ENCODE measurements at places on chromosomes 2 and 18.

- DNase-seq = no peak
These were observed 431.3 kb downstream of the TSN start for GRCh38 chr2:122186761-122187222.

DNA sequence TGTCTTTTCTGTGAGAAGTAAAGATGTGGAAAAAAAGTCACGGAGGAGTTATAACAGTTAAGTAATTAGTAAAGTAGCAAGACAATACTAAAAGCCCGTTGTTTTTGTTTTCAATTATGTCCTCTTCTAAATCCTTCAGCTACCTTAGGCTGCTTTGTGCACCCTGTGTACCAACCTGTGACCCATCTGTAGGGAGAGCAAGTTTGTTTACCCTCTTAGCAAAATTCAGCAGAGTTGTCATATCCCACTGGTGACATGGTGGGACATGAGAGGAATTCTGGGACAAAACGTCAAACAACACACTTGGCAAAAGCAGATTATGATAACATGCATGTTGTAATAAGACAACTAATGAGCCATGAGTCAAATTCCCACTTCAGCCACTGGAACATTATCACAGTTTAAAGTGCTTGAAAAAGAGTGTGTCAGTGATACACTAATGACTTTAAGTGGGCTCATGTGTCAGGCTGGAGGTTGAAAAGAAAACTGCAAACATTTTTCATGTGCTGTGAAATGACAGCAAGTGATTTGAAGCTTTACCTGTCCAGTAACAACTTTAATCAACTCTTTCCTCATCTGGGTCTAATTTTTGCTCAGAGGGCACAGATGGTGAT is 392.8 kb upstream of the ACVR2A start:
- no peak for DNase-seq

GRCh38 chr2:118430510-118431164 is 342.4 kb downstream of the INSIG2 start:
- no peak for DNase-seq

DNA sequence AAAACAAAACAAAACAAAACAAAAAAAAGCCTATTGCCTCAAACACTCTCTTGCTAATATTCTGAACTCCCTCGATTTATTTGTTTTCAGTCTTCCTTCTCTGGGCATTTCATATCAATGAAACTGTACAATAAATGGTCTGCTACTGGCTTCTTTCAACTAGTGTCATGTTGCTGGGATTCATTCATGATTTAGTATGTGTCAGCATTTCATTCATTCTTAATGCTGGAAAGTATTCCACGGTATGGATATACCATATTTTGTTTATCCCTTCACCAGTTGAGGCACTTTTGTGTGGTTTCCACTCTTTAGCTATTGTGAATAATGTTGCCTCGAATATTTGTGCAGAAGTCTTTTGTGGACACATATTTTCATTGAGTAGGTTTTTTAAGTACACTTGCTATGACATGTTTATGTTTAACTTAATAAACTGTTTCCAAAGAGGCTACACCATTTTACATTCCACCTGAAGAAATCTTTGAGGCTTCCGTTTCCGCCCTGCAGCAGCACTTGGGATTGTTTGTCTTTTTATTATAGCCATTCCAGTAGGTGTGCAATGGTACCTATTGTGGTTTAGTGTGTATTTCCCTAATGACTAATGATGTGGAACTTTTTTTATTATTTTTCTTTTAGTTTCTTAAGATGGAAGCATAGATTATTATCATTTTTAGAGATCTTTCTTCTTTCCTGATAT is 543.6 kb upstream of the SOX11 start:
- DNase-seq = no peak

DNA sequence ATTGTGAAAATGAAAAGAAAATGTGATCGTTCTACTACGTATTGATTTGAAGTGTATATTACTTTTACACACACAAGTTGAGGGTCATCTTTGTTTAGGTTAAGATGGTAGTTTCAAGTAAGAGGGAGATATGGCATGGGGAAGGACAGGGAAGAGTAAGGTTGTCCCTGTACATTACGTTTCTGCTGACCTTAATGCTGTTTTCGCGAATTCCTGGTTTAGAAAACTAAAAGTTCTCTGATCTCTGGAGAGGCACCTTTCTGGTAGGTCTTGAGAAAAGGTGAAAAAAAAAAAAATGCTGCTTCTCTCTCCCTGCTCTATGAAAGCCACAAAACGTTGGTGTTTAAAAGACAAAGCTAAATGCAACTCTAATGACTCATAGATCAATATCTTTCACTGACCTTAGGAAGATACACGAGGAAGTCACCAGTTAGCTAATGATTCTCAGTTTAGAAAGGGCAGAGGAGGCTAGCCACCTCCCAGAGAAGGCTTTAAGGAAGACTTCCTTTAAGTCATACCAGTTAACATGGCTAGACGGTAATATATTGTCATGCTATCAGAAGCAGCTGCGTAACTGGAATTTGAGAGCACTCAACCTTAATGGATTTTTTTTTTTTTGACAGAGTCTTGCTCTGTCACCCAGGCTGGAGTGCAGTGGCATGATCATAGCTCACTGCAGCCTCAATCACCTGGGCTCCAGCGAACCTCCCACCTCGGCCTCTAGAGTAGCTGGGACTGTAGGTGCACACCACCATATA is 13.2 kb downstream of the TXNDC2 start:
- no peak for DNase-seq

GRCh38 chr2:221318376-221319130 is 253.6 kb downstream of the EPHA4 start:
- DNase-seq = no peak

DNA sequence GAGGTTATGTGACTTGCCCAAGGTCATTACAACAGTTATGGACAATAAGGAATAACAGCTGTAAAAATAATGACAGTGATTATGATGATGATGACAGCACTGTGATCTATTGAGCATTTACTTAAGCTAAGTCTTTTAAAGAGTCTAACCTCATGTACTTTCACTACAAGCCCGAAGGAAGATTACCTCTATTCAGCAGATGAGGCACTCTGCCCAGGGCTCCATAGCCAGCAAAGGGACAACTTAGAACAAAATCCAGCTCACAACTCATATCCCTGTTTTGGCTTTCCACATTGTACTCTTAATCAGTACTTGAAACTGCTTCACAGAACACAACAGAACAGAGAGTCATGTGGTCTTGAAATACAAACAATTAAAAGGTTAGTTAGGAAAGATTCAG is 290.2 kb downstream of the ZNF385B start:
- no peak for DNase-seq

GRCh38 chr2:84999553-84999955 is 28.6 kb downstream of the KCMF1 start:
- no peak for DNase-seq

DNA sequence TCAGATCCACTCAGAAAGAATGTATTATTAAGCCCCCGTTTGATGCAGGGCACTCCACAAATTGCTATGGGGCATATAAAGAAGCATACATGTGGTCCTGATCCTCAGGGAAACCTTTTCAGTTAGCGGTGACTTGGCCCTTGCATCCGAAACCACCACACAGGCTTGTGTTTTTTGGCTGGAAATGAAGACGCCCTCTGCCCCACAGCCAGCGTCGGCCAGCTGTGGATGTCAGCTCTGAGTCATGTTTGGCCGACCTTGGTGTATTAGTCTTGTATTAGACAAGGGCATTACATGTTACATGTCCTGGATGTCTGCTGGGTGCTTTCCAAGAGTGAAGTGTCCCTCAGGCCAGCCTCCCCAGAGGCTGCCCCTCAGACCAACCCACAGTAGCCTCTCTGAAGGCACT is 107.6 kb upstream of the MAP3K20 start:
- no peak for DNase-seq

DNA sequence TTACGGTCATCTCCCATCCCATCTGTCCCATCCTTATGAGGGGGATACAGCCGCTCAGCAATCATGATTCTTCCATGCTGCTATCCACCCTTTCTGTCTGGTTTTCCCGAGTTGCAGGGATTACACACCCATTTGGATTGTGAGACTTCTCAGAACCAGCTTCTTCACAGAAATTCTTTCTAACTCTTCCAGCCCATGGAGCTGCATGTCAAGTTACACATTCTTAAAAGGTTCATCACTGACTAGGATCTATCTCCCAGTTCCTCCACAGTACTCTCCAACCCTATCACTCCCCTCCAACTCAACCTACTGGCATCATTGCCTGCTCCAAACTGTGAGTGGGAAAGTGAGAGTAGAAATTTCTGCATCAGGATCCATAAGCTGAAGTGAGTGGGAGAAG is 558.2 kb upstream of the TNP1 start:
- no peak for DNase-seq

- DNase-seq = no peak
These were observed 511.1 kb upstream of the ID2 start for GRCh38 chr2:8170552-8171327.

DNA sequence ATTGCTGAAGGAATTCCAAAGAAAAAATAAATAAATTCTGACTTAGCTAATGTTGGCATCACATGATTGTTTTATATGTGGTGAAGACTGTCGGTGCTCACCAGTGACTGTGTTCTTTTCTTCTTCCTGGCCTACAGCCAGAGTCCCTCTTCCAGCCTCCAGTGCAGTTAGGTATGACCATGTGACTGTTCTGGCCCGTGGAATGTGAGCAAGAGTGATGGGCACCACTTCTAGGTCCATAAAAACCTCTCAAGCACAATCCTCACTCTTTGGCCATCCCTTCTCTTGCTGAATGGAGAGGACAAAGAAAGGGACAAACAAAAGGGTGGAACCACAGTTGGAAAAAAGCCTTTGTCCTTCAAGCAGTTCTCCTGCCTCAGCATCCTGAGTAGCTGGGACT is 39.0 kb upstream of the BMPR2 start:
- no peak for DNase-seq

DNA sequence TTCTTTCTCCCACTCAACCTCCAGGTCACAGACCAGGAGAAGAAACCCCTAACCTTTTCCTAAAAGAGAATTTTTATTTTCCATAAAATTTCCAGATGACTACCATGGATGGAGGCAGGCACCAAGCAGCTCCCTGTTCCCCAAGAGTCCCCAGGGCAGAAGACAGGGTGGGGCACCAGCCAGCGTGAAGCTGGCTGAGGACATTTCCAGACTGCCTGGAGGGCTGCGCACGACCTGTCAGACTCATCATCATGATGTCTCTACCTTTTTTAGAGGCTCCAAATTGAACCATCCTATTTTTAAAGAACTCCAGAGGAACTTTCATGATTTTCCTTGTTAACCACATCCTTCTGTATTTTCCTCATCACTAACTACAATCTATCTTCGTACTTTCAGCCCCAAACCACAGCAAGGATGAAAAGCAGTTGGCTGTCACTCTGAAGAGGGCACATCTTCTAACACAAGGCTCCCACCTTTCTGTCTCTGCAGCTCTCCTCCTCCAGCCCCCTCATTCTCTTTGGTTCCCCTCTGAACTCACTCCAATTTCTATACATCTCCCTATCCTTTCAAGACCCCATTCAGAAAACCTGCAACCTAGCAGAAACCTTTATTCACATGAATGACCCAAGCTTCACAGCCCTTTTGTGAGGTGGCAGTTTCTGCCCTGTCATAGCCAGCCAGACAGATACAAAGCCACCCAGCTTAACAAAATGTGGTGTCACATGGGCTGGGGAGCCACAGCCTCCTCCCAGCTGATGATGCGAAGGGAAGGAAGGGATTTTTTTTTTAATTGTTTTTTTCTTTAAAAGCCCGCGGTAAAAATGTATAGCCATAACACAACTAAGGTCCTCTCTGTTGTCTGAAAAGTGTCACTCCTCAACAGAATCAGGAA is 11.1 kb downstream of the AMMECR1L start:
- no peak for DNase-seq

DNA sequence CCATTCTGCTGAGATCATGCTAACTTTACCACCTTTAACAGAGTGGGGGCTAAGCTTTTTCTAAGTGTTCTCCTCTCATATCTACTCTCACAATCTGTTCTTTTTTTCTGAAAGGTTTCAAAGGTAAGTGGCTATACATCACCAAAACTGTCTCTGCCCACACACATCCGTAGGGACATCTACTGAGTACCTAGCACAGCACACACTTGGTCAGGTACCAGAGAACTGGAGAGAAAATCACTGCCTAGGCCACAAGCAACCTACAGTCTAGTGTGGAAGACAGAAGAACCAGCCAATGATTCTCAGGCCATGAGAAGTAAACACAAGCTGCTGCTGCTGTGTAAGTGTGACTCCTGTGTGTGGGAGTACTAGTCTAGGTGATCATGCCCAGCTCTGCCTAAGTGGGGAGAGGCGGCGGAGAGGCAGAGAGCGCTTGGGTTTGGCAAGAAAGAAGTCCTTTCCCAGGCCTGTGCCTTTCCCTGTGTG is 176.1 kb upstream of the ZFP36L2 start:
- DNase-seq = no peak

- DNase-seq = no peak
These were observed 37.0 kb downstream of the ROCK1 start for GRCh38 chr18:21074336-21075323.

GRCh38 chr18:57480733-57481132 is 45.6 kb downstream of the ONECUT2 start:
- no peak for DNase-seq

- DNase-seq = no peak
These were observed 50.2 kb downstream of the SKA1 start for GRCh38 chr18:50424877-50425690.

All from cerebellar nuclear complex (tissue), 1 donor.